ENCODE measurements at places on chromosomes 6 and 20.

DNA sequence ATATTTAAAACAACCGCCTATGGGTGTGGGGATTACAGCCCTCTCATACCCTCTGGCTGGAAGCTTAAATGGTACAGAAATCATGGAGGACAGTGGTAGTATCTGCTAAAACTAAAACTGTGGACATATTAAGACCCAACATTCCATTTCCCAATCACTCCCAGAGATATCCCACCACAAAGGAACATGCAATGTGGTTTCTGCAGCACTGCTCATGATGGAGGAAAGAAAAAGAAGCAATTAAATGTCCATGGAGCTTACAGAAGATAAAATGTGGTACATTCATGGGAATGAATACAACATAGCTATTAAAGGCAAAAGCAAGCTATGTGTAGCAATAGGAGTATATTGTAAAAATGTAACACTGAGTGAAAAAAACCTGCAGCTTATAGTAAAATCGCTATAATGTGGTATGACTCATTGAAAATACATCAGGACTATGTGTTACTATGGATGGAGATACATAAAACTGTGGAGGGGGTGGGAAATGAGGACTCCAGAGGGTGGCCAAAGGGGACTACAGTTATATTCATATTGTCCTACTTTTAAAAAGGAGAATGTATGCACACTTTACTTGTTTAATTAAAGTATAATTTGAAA is 22.9 kb upstream of the NNAT start:
- DNase-seq = no peak

- DNase-seq = no peak
Measured at GRCh38 chr6:4274382-4275082, 139.2 kb upstream of the ECI2 start.

DNA sequence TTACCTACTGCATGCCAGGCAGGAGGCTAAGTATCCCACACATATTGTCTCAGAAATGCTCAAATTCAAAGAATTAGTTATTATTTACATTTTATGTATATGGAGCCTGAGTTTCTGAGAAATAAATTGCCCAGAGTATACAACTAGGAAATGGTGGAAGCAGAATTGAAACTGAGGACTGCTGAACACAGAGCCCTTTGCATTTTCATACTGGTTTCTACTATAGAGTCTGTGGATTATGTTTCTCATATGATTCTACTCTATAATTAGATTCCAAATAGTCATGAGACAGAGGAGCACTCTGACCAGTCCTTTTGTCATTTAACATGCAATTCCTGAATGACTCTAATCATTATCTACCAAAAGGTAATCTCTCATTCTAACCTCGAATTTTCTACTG is 254.3 kb downstream of the LMBRD1 start:
- DNase-seq = no peak

- no peak for DNase-seq
Measured at GRCh38 chr20:20480689-20481088, 112.8 kb downstream of the INSM1 start.

DNA sequence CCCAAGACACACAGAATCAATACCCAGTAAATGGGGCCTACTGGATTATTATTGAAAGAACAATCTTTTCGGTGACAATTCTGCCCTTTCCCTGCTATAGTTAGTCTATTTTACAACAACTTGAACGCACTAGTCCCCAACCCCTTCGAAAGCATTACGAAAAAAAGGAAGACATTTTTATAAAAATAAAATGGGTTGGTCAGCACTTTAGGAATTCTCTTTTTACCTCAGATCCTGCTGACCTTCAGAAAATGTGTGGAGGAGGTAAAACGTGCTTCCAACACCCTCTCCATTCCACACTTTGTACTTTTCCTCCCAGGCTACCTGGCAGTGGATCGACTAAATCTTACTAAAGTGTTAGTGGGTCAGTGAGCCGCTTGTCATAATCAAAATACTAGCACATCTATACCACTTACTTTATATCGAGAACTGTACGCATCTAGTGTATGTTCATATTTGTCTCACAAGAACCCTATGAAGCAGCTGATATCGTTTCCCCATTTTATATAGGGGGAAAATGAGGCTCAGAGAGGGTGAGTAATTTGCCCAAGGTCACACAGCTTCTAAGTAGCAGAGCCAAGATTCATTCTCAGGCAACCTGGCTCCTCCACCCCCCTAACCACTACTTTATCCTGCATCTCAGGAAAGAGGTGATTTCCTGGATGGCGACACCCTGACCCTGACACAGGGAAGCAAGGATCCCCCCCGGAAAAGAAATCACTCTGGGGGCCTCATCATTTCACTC is 10.6 kb downstream of the NFATC2 start:
- DNase-seq = no peak

GRCh38 chr6:134295953-134296553 is 21.9 kb downstream of the SGK1 start:
- DNase-seq = no peak

DNA sequence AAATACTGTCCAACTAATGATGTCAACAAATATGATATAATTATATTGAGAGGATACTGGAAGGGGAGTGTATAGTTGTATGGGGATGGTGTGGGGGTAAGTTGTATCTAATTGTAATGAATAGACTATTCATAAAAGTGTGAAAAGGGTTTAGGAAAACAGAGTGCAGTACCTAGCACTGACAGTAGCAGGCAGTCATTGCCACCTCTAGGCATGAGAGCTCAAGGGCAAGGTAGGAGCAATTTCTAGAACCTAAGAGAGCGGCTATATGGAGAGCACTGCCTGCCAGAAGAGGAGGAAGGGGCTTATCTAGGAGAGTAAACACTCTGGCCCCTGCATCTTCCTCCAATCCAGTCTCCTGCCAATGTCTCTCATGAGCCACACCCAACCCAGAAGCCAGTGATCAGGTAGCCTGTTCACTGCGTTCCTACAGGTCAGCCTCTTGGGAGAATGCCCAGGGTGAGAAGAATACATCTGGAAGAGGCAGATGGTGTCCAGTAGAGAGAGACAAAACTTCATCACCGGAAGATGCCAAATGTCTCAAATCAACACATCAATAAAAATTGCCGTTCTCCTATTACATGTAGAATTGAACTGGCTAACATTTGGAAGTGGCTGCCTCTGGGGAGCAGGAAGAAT is 200.0 kb downstream of the LY86 start:
- no peak for DNase-seq

- no peak for DNase-seq
Measured at GRCh38 chr20:48818481-48818987, 9.3 kb downstream of the PREX1 start.

- no peak for DNase-seq
Measured at GRCh38 chr20:59723607-59724456, 119.5 kb downstream of the PHACTR3 start.

DNA sequence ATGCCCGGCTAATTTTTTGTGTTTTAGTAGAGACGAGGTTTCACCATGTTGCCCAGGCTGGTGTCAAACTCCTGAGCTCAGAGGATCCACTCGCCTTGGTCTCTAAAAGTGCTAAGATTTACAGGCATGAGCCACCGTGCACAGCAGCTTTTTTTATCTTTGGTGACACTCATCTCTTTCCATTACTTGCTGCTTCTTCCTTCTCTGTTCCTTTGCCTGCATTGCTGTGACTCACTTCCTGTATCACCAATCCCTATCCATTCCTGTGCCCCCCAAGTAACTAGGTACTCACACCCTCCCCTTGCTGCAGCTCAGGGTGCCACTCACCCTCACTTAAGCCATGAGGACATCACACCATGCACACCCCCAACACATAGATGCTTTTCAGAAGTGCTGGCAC is 24.6 kb downstream of the KHDC1L start:
- no peak for DNase-seq

- DNase-seq = no peak
Measured at GRCh38 chr6:92777146-92777740, 642.1 kb downstream of the EPHA7 start.

GRCh38 chr6:147054871-147055270 is 149.3 kb upstream of the STXBP5 start:
- no peak for DNase-seq

DNA sequence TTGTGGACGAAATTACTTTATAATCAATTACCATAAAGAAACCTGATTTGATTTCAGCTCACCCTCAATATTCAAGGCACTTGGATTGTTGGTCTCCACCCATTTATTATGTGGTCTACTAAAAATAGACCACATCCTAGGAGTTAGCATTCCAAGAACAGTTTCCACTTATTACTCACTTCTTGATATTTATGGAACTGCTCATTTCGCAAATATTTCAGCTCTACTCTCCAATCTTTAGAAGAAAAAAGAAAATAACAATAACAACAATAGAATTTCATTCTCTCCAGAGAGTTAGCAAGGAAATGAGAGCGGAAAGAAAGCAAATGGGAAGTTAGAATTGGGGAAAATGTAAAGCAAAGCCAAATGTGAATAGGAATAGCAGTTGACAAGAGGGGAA is 26.2 kb upstream of the HDAC2 start:
- DNase-seq = no peak

DNA sequence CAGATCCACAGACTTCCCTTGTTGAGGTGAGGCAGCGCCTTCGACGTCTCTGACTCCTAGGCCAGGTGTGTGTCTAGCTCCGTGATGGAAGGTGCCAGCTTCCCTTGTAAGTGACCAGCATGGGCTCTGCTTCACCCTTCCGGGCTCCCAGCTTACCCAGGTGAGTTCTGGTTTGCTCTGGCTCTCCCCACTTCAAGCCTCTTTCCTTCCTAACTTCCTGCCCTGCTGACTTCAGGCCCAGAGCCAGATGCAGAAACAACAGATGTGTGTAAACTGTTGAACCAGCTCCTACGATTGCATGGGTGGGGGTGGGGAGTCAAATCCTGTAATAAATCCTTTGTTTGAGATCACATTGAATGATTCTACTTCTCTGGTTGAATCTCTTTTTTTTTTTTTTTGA is 51.6 kb upstream of the BMP6 start:
- DNase-seq = no peak

DNA sequence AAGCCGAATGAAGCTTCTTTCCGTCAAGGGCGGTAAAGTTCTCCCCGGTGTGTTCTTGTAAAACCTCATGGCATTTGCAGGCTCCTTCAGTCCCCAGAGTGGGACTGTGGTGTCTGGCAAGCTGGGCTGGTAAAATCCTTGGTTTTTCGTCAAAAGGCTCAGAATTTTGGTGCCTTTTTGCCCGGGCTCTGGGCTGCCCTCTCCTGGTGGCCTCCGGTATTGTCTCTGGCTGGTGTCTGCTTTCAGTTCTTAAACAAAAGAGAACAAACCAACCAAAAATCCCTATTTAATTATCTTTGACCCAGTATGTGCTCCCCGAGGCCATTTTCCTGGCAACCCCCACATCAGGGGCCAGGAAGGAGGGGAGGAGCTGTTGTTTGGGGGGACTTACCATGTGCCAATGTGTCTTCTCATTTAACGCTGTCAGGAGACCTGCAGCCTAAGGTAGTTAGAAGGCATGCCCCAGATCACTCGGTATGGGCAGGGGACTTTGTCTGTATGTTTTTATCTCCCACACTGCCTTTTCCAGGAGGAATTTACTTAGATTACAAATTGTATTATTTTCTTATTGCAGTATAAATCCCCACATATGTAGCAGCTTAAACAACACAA is 11.1 kb downstream of the CDH4 start:
- DNase-seq = no peak

DNA sequence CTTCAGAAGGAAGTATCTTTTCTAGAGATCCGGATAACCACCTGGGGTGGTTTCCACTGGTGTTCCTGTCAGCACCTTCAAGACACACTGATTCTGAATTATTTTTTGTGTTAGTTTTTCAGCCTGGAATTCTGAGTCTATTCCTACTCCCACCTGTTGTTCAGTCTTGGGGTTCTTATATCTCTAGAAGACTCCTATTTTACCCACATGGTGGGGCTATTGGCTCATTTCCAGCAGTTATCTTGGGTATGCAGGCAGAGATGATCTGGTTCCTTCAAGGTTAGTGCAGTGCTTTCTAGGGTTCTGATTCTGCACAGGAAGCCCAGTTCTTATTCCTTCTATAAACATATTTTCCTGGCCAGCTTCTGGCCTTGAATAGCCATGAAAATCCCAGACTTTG is 175.6 kb upstream of the PDE7B start:
- DNase-seq = no peak

GRCh38 chr6:84601366-84601765 is 163.0 kb downstream of the TBX18 start:
- DNase-seq = no peak

- no peak for DNase-seq
Measured at GRCh38 chr20:1418350-1418749, 25.5 kb upstream of the FKBP1A start.

- no peak for DNase-seq
Measured at GRCh38 chr6:140225701-140226436, 851.4 kb upstream of the CITED2 start.

DNA sequence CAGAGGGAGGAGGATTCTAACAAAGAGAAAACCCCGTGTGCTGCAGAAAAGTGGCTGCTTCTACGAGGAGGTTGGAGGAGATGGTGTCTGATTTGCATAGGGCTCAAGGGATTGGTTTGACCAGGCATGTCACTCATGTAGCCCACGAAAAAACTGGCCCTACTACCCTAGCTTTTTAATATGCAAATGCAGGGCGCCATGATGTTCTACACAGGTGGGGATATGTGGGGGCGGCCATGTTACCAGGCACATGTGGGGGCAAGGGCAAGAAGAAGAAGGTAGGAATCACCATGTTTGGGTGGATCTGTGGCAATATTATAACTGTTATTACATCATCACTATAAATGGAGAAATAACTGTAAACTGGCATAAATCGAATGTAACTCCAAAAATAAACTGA is 9.9 kb downstream of the KIAA1755 start:
- DNase-seq = no peak

GRCh38 chr20:16601047-16601446 is 27.8 kb upstream of the KIF16B start:
- no peak for DNase-seq

DNA sequence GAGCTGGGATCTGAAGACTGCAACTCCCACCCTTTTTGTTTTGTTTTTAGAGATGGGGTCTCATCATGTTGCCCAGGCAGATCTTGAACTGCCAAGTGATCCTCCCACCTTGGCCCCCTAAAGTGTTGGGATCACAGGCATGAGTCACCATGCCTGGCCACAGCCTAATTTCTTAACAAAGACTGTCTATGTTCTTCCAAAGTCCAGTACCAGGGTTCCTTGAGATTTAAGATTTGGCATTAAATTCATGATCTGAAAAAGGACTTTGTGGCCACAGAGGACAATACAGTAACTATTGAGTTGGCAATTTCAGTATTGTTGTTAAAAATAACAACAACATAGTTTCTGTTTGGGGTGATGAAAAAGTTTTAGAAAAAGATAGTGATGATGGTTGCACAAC is 28.7 kb upstream of the BEND3 start:
- no peak for DNase-seq

GRCh38 chr6:135146162-135146934 is 34.8 kb upstream of the MYB start:
- no peak for DNase-seq

DNA sequence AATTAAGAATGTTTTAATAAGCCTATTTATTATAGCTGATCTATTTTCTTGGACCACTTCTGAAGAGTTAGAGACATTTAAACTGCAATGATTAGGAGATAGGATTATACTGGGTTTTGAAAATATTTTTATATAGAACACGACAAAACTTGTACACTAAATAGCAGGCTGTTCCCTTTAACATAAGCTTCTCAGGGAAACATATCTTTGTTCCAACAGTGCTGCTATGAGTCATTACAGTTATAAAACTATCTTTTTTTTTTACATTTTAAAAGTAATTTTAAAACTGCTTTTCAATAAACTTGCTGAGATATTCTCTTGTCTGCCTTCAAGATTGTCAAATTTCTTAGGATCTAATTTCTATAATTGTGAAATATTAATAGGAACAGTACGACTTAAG is 389.1 kb downstream of the ARHGAP18 start:
- no peak for DNase-seq

GRCh38 chr6:166499350-166500163 is 86.9 kb downstream of the RAMACL start:
- DNase-seq = no peak

All from stimulated activated CD8-positive, alpha-beta memory T cell treated with anti-CD3 and anti-CD28 coated beads, Interleukin-15, amount 100 ng/mL, for 48 hours (primary cell).